Left colon (tissue), 2 donors: ENCODE measurements at places on chromosomes 3 and 15. TPM values are rescaled to one million over a fixed set of nuclear protein-coding genes. Genes with fewer than 3 reads are reported as not detected.

IL12A gene
- 0.67 TPM for total RNA-seq

DNA sequence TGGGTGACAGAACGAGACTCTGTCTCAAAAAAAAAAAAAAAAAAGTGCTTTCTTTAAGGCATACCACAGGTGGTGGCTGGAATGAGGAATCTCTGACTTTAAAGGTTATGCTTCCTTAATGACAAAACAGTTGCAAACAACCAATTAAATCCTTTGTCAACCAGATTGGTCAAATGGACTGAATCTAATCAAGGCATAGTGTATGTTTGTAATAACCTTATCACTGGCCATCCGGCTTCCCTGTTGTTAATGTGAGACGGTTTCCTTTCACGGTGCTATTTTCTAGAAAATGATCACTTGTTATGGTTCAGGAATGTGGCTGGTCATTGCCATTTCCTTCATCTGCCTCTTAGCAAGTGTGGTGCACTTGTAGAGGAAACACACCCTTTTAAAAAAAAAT, 75.9 kb downstream of the FLNB start:
- no peak for DNase-seq

DNA sequence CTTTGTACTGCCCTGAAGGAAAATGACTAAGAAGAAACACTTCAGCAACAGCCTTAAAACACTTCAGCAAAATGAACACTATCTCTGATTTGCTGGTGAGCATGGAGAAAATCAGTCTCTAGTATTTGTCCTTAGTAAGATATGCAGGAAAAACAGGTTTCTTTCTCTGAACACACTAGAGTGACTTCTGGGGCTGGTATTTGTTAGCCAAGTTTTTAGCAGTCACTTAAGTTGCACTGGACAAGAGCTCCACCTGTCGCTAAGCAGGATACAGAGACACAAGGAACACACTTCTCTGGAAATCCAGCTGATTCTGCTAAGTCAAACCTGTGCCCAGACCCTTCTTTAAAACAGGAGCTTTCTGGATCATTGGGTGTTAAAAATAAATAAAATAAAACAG, 65.3 kb downstream of the CHAC1 start:
- peak; percentile 31 for DNase-seq

DNA sequence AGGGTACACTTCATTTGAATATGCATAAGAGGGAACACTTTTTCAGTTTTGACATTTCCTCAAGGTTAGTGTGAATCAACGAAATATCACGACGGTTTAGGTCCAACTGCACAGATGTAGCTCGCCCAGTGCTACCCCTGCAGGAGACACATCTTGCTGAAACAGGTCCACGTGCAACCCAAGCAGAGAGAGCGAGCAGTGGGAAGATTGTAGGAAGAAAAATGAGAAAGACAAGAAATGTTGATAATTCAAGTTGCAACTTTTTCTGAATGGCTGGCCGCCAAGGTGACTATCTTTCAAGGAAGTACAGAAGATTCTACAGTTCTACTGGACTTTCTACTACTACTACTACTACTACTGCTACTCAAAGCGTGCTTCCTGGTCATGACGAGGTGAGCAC, 231.7 kb downstream of the PDZRN3 start:
- no peak for DNase-seq

TGM5 gene
- total RNA-seq: not detected

DNA sequence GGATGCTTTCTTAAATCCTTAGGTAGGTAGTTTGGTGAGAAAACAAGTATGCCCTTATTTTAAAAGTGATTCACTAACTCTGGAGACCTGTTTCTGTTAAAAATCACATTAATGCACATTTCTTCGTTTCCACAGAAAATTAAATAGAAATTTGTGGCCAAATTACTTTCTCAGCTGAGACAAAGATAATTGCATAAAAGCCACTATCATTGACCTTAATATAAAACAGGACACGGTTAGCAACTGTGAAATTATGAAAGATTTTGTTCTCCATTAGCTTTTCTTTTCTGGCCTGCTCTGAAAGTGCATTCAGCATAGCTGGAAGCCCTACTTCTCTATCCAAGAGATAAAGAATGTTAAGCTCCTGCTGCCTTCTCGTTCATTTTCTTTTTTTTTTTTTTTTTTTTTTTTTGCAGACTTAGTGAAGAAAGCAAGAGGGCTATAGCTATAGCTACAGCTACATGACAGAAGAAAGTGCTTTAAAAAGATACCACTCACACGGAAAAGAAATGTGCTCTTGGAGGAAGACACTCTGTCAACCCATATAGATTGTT, 576.9 kb downstream of the OTOL1 start:
- DNase-seq: no peak

DNA sequence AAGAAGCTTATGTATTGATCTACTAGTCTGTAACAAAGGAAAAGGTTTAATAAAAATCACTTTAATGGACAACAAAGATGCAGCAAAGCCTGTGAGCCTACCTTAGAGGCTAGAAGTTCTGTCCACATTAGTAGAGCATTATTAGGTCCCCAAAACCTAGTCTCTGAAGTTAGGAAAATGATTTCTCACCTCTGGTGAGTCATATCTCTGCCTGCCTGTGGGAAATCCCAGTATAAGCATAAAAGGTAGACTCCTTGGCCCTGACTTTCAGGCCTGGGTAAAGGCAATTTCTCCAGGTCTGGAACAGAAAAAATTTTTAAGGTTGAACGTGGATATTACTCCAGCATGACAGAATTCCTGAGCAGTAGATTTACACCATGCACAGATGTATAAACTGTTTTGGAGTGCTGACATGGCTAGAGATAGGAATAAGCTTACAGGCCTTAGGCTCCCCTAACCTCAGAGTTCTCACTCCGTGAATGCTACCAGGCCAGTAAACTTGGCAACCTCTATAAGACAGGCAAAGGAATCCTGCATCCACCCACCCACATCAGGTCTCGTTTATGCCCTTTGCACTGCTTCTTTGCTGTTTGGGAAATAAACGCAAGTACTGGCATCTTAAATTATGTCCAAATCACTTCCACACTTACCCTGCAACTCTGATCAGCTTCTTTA, 104.1 kb downstream of the SERPINI1 start:
- no peak for DNase-seq

DNA sequence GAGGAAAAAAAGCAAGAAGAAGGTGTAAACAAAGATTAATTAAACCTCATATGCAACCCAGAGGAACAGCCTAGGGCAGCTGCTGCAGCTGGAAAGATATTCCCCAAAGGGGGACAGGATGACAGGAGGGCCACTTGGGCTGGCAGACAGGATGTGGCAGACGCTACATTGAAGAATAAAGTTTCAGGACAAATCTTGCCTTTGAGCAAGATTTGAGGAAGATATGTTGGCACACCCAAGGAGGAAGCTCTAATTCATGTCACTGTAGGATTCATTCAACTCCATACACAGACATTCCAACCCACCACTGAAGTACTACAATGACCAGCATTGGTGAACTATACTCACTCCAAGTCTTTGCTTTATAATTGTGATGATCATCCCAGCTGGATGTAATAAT, 504.0 kb downstream of the SHQ1 start:
- DNase-seq: no peak

DNA sequence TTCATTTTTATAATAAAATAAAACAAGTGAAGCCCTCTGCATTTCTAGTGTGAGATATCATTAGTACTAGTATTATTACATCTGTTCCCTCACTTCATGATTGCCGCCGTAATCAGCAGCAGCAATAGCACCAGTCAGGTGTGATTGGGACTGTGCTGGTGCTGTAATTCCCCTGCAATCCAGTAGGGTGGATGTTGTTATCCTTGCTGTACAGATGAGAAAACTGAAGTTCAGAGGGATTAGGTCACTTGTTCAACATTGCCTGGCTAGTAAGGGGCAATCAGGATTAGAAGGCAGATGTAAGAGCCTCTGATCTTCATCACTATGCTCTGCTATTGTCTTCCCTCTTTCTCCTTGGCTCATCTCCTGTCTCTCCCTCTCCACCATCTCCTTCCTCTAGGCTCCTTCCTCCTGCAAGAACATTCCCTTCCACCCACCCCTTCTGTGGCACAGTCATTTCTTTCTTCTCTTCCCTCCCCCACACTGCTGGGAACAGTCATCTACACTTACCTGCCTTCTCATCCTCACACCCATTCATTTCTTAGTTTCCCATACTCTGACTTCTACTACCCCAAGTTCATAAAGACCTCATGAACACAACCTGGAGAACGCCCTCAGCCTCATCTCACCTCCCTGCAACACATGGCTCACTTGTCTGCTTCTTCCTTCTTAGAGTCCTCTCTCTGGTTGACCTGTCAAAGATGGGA, 29.7 kb downstream of the CRYGS start:
- DNase-seq: no peak

CAND2 gene
- 2.2 TPM for total RNA-seq

DNA sequence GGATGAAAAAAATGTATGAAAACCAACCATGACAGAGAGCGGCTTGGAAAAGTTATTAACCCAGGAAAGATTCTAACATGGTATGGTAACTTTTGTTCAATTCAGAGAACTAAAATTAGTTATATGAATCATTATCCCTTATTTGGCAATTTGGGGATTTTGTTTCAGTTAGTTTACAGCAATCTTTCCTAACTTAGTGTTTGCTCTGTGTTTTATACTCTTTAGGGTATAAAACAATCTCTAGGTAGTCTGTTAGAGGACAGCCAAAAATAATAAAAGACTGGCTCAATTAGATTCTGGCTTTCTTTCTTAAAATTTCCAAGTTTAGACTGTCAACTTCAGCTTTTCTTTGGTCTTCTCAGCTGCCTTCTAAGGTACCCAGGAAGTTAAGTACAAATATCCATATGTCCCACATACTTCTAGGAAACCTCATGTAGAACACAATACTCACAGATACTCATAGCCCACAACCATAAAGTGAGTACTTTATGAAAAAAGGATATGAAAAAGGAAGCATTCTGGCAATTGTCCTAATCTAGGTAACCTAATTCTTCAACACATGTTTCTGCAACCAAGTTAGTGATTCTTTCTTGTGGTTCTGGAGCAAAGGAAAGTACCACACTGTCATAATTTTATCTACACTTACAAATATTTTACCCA, 849.3 kb downstream of the ROBO1 start:
- DNase-seq: no peak

RAB43 gene
- total RNA-seq: 30.4 TPM

- DNase-seq: no peak
Observed at GRCh38 chr3:74592359-74592758, 22.1 kb downstream of the CNTN3 start.

DNA sequence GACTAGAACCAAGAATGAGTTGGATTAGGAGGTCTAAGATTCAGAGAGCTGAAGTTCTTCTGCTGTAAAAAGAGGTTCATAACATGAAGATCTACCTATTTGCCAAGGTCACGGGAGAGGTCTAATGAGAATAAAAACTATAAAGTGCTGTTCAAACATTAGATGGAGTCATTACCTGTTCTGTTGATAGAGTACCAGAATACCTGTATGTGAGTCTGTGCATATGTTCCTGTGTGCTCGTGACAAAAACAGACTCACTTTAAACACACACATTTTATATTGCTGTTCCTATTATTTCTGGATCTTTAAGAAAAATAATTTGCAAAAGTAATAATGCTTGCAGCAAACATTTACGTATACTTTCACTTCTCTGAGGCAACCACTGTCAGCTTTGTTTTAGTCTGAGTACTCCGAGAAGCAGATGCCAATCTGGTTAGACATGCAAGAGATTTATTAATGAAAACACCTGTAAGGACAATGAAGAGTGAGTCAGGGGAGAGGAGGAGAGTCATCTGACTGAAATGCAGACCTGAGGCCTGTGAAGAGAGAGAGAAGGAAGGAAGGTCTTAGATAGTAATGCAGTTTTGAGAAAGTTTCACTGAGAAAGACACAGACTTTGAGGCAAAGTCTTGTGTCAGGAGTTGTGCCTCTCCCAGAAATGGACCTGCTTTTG, 221.2 kb downstream of the SQOR start:
- no peak for DNase-seq

DNA sequence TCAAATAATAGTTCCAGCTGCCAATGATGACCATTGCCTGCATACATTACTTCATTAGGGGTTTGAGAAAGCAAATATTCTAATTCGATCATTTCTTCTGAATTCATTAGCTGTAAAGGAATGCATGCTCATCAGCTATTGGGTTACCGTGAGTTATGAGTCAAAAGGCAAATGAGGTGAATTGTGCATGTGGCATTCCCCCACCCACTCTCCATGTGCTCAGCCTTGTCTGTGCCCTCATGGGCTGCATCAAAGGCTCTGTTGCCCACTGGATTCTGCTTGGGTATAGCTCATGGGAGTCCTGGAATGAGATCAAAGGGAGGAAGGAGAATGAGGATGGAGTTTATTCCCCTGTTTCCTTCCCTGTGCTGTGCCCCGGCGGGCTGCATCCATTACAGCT, 99.3 kb upstream of the CHRNA7 start:
- DNase-seq: no peak

GRCh38 chr3:31546162-31546561, 13.4 kb downstream of the STT3B start:
- DNase-seq: no peak

DNA sequence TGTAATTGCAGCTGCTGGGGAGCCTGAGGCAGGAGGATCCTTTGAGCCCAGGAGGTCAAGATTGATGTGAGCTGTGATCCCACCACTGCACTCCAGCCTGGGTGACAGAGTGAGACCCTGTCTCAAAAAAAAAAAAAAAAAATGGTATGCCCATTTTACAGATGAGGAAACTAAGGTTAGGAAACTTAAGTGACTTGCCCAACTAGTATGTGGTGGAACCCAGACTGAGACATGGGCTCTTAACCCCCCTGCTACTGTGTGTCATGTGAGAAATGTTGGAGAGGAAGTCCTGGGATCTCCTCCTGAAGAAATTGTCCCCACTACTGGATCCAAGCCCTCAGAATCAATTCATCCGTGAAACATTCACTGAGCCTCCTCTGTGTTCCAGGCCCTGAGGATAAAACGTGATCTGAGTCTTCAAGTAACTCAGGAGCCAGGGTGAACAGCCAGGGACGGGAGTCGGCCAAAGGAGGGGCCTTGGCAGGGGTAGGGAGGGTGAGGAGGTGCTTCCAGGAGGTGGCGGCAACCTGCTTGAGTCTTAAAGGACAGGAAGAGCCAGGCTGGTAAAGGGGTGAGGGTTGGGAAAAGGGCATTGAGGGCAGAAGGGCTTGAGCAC, 19.6 kb upstream of the RNU6-1 start:
- no peak for DNase-seq

MAP6D1 gene
- 1.3 TPM for total RNA-seq

GRCh38 chr15:71348597-71348996, 233.3 kb downstream of the THSD4 start:
- DNase-seq: no peak
